ENCODE measurements at places on chromosomes 7 and 10.

- DNase-seq = no peak
Measured at GRCh38 chr7:134686786-134687185, 40.1 kb downstream of the BPGM start.

GRCh38 chr7:101200504-101200861, 353 bp downstream of the MOGAT3 start:
- no peak for DNase-seq

DNA sequence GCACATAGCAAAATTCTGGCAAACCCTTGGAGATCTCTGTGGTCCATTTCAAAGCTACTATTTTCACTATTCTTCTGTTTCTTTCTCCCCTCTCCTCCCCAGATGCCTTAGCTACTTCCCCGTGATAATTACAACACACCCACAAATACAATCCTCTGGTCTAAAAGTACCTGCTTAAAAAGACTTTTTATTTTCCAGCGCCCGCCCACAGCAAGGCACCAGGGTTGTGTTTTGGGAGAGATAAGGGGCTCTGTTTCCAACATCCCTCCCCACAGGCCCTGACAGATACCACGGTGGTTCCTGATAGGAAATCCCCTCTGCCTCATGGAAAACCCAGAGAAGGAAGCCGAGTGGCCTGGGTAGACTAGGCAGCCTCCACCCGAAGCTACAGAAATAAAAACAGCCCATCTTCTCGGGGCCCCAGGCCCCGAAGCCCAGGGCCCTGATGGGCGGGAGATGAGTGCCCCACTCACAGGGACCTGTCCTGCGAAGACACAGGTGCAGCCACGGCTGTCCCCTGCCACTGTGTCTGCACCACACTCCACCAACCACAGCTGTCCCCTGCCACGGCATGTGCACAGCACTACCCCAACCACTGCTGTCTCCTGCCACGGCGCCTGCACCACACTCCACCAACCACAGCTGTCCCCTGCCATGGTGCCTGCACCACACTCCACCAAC, 19.7 kb downstream of the CALML5 start:
- DNase-seq = no peak

DNA sequence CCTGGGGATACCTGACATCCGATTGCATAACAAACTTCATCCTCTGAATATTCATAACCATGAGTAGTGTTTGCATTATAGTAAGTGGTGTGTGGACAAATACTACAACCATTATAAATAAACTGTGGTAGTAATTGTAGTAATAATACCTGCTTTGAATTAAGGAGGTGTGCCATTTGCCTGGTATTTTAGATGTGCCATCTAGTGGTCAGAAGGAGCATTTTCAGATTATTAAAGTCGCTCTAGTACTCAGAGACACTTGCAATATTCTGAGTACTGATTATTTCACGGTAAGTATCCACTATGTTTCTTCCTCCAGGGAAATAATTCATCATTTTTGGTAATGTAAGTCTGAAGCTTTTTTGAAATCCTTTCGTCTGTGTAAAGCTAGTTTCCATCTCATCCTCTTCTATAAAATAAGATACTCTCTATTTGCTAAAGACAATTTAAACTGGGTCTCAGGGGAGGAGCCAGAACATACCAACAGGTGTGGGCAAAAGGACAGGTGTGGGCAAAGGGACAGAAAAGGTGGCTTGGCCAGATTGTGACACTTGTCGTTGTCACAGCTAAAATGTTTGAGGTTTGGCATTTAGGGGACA, 115.3 kb upstream of the WDR11 start:
- peak; percentile 33 for DNase-seq

GRCh38 chr10:33008499-33009243, 50.6 kb upstream of the ITGB1 start:
- DNase-seq = peak; percentile 72

DNA sequence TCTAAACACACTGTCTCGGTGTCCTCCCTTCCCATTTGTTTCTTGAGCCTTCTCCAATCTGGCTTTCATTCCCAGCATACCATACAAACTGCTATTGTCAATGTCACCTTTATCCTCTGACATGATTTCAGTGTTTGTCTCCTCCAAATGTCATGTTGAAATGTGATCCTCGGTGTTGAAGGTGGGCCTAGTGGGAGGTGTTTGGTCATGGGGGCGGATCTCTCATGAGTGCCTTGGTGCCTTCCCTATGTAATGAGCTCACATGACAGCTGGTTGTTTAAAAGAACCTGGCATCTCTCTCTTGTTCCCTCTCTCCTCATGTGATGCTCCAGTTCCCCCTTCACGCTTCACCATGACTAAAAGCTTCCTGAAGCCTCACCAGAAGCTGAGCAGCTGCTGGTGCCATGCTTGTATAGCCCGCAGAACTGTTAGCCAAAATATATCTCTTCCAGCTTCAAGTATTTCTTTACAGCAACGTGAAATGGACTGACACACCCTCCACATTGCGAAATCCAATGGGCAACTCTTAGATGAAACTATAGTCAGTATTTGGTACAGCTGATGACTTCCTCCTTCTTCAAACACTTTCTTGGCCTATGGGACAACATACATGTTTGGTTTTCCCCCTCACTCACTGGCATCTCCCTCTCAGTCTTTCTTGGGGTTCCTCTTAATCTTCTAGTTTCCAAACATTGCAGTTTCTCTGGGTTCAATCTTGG, 27.8 kb downstream of the RNLS start:
- DNase-seq = no peak

- peak; percentile 61 for DNase-seq
Measured at GRCh38 chr7:107659666-107660065, 962 bp upstream of the SLC26A4 start.

DNA sequence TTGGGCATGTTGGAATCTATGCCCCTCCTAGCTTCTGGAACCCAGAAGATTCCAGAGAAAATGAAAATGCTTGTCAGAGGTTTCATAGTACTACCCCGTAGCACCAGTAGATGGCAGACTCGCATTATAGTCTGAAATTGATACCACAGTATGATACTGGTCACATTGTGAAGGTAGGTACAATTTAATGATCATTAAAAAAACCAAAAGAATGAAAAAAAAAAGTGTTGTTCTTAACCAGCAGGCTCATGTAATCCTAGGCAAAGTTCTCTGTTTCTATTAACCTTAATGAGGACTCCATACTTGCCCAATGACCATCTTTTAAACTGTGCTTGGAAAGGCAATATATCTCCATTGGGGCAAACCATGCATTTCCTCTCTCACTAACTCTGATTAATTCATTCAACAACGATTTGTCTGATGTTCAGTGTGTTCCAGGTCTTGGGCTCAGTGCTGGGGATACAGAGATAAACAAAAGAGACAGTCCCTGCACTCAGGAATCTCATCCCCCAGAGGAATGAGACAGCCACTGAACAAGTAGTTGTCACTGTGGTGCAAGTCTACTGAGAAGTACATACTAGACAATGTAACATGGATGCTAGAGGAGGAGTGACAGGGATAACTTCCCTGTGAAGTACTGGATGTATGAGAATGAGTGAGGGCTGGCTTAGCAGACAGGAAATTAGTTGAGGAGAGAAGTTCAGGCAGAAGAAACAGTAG, 223.5 kb upstream of the PHYHIPL start:
- DNase-seq = peak; percentile 30

DNA sequence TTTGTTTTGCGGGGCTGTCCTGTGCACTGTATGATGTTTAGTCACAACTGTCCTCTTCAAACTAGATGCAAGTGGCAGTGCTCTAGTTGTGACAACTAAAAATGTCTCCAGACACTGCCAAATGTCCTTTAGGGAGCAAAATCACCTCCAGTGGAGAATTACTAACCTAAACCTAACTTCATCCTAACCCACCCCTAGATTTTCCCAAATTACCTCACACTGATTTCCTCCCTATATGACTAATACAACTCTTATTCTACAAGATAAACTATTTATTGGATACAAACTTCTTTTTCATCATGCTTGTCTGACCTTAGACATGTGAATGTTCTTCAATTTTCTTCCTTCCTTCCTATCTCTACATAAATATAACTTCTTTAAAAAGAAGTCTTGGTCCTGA, 26.4 kb downstream of the PNPLA8 start:
- DNase-seq = no peak

DNA sequence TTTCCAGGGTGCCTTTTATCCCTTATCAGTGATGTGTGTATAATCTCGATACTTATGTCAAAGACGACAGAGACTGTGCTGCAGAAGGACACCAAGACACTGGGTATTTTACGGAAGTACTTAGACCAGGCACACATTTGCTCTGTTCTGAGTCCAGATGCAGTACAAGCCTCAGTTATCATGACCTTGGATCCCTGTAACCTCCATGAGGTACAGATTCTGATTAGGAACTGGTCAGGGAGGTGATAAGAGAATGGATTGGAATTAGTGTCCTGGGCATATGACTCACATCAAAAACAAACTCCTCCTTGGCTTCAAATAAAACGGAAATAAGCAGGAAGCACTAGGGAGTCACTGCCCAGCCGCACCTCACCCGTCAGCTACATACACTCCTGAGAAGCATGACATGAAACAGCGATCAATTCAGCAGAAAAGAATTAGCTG, 146.5 kb downstream of the SFMBT2 start:
- DNase-seq = peak; percentile 79

GRCh38 chr10:64329510-64329909, 808.3 kb downstream of the REEP3 start:
- DNase-seq = no peak

GRCh38 chr7:95545007-95545615, 51.2 kb downstream of the PDK4 start:
- DNase-seq = peak; percentile 51

DNA sequence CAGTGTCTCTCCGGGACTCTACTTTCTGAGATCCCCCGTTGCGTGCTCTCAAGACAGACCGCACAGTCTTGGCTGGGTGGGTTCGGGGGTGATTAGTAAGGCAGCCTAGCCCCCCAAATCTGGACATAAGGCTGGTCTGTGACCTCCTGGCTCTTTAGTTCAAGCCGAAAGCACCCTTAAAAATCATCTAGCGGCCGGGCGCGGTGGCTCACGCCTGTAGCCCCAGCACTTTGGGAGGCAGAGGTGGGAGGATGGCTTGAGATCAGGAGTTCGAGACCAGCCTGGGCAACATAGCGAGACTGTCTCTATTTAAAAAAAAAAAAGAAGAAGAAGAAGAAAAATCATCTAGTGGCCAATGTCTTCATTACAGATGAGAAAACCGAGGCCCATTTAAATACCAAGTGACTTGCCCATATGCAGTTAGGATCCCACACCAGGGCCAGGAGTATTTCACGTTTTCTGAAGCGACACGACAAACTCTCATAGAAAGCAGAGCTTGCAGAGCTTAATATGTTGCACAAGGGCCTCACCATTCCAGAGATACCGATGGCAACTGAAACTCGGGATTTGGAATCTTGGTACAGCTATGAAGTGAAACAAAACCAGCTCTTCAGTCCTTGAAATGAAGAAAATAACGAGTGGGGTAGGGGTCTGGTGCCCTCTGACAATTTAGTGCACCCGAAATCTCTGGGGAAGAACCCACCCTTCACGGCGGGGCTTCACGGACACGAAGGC, 703 bp upstream of the HILPDA start:
- no peak for DNase-seq

DNA sequence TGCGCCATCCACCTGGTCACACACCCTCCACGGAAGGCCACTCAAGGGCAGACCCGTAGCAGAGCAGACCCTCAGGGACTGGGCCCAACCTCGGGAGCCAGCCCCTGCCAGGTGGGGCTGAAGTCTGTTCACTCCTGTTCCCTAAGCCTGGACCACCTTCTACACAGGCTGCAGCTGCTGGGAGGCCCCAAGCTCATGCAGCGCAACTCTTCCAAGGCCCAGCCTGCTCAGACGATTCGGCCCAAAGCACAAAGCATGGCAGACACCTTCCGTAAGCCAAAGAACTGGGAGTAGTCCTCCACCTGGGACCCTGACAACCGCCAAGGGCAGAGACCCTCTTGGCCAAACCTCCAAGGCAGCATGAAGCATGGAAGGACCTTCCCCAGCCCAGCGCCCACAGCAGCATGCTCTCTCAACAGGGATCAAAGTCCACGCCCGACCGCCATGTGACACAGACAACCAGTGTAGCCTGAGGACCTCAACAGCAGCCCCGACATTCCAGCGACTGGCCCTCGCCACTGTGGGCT, 11.5 kb downstream of the SHH start:
- no peak for DNase-seq

Measured in kidney capillary endothelial cell (primary cell).